ENCODE measurements at places on chromosomes 5 and 9.

GRCh38 chr5:31251032-31251431, 57.5 kb downstream of the CDH6 start:
- no peak for DNase-seq

DNA sequence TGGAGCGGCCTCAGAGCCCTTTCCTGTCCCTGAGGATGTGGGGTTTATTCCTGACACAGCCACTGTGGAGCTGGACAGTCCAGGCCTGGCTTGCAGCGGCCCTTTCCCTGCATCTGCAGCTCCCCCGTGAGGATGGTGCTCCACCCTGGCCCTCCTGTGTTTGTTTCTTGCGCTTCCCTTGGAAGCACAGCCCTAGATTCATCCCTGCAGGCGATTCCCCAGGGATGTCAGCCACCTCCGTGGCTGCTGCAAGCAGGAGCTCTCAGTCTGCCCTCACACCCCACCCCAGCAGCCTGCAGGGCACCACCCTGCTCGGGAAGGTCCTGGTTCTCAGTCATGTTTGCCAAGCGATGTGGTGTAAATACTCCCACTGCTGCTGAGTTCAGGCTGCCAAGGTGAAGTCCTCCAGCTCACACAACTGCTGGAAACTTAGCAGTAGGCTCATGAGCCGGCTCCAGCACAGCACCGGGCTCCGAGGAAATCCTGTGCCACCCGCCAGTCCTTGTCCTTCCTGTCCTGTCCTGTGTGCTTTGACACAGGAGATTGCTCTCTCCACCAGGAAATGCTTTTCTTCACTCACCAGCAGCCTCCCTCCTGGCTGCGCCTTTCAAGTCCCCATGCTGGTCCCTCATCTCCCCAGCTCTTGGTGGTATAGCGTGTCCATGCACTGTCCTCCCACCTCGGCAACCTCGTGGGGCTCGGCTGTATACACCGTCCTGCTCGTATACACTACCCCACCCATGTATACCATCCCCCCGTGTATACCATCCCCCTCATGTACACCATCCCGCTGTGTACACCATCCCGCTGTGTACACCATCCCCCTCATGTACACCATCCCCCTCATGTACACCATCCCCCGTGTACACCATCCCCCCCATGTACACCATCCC, 16.2 kb downstream of the ROPN1L start:
- DNase-seq, result no peak

GRCh38 chr5:53871775-53872174, 311.3 kb downstream of the NDUFS4 start:
- no peak for DNase-seq

DNA sequence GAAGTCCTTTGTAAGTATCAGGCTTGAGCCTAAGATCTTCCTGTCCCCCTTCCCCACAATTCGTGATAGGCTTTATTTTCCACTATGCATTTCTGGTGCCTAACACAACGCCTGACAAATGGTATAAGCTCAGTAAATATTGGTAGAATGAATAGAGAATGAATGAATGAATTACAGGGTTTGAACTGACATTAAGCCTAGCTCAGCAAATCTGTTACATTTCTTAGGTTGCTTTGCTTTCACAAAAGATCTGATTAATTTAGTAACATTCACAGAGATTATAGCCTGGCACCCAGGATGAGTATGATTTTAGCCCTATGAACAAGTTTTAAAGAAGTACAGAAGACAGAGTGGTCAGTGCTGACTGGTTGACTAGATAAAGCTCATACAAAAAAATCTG, 16.4 kb downstream of the RUSC2 start:
- DNase-seq, result no peak
